ENCODE measurements at places on chromosomes 7 and 10.

GRCh38 chr7:44539669-44540506, 1.2 kb downstream of the NPC1L1 start:
- DNase-seq, result no peak

DNA sequence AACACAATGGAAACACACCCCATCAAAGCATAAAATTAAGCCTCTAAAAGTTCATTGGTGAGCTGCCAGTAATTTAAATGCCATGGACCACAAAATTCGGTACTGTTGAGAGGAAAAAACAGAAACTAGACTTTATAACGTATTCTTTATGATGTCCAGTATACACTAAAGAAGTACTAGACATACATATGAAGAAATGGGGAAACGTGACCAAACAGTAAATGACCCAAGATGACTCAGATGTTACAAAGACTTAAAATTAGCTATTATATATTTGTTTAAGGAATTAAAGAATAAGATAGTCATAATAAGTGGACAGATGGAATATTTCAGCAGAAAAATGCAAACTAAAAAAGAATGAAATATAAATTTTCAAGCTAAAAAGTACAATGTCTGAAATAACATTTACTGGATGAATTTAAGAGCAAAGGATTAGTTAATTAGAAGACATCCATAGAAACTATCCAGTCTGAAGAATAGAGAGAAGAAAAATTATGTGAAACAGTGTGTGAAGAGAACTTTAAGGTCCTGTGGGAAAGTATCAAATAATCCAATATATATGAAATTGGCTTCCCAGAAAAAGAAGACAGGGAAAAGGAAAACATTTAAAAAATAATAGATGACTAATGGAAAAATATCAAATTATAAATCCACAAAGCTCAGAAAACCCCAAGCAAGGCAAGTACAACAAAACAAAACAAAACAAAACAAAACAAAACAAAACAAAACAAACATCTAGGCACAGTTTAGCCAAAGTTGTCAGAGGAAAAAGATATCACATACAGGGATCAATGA, 69.4 kb downstream of the SAMD9 start:
- DNase-seq, result no peak

DNA sequence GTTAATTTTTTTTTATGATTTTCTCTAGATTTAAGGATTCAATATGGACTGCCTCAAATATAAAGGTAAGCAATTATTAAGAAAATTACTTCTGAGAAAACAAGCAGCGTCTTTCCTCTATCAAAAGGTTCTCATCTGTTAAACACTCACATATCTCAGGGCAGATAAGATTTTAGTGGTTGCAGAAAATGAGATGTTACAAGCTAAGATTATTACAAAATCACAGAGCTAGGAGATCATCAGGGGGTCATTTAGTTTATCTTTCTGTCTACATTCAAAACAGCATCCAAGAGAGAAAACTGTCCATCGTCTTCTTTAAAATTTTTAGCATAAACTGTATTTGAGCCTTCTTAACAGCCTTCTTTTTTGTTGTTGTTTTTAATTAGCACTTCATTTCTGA, 29.1 kb upstream of the RHOBTB1 start:
- DNase-seq, result no peak

DNA sequence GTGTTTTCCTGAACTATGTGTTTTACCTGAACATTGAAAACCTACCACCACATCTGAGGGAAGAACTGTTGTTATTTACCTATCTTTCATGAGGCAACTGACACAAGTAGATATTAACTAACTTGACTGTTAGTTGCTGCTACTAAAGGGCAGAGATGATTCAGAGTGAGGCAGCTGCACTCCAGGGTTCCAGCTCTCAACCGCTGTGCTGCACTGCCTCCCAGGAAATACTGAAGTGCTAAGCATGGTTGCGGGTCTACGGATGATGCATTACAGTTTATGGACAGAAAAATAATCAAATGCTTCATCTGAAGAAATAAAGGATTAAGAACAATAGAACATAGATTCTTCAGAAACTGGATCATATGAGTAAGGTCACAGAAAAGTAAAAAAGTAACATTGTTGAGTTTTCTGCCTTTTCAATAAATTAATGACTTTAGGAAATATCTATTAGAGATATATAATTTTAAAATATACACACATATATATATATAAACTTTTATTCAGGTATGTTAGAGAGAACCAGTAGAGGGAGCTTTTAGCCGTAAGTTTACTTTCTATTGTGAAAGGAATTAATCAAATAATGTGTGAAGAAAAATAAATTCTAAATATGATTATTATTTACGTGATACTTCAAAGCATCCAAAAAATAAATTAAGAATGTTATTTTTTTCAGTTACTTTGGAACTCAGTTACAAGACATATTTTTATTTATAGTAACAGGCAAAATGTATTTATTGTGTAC, 620.0 kb downstream of the CNTNAP2 start:
- no peak for DNase-seq

DNA sequence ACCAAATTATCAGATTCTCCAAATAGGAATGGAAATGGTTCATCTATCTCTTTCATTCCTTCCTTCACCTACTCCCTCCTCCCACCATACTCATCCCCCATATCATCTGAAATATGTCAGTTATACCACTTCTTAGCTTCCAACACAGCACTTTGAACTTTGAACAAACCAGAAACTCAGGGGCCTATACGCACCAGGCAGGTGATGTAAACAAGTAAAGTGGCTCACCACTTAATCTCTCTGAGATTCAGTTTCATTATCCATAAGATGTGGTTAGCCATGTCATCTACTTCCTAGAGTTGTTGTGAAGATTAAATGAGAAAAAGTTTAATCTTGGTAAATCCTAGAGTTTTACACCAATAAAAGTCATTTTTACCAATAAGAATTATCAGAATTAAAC, 65.9 kb upstream of the LRRN3 start:
- DNase-seq, result no peak

- no peak for DNase-seq
Measured at GRCh38 chr10:59891349-59891748, 15.0 kb downstream of the CCDC6 start.

DNA sequence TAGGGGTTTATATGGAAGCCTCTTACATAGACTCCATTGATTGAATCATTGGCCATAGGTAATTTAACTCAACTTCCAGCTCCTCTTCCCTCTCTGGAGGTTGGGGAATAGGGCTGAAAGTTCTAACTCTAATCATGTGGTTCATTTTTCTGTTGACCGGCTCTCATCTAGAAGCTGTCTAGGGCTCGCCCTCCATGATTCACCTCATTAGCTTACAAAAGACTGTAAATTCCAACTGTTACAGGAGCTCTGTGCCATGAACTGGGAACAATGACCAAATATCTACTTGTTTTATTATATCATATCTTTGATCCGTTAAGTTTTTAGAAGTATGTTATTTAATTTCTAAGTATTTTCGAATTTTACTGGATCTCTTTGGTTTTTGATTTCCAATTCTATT, 263.0 kb downstream of the TCF7L2 start:
- DNase-seq, result no peak

- DNase-seq, result no peak
Measured at GRCh38 chr7:1103009-1103788, 15.3 kb downstream of the GPER1 start.

DNA sequence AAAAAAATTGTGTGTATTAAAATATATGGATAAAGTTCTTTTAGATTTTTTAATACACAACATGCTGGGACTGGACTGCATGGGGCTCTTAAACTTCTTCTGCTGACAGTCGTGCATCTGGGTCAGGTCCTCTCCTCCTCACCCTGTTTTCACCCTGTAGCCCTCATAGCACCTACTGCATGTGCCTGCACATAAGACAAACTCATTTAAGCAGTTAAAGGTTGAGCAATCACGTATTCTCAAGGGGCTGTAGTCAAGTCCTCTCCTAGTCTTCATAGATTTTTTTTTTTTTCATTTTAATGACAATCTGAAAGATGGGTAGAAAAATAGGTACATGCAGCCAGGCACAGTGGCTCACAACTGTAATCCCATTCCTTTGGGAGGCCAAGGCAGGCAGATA, 23.6 kb upstream of the PDCD4 start:
- DNase-seq, result no peak

DNA sequence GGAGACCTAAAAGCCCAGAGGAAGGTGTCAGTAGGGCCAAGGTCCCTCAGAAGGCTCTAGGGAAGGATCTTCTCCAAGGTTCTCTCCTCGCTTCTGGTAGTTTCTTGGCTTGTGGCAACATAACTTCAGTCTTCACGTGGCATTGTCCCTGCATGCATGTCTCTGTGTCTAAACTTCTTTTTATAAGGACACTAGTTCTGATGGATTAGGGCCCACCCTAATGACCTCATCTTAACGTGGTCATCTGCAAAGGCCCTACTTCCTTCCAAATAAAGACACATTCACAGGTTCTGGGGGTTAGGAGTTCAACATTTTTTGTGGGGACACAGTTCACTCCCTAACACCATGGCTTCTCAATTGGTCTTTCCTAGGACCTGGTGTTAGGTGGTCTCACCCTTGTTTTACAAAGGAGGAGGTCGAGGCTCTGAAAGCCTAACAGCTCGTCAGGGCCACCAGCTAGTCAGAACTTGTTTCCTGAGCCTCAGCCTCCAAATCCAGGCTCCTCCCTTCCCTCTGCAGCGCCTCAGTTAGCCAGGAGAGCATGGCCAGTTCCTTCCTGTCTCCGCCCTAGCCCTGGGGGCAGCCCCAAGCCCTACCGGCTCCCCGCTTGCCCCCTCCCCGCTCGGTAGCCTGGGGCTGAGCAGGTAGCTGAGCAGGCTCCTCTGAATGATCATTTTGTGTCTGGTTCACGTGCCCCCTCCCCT, 109.7 kb upstream of the PPIF start:
- DNase-seq, result no peak

DNA sequence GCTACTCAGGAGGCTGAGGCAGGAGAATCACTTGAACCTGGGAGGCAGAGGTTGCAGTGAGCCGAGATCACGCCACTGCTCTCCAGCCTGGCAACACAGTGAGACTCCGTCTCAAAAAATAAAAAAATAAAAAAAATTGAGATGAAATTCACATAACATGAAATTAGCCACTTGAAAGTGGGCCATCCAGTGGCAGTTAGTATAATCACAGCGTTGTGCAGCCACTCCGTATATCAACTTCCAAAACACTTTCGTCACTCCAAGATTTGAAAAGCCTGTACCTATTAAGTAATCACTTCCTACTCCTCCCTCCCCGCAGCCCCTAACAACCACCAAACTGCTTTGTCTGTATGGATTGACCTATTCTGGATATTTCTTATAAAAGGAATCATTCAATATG, 20.7 kb upstream of the CACUL1 start:
- no peak for DNase-seq

DNA sequence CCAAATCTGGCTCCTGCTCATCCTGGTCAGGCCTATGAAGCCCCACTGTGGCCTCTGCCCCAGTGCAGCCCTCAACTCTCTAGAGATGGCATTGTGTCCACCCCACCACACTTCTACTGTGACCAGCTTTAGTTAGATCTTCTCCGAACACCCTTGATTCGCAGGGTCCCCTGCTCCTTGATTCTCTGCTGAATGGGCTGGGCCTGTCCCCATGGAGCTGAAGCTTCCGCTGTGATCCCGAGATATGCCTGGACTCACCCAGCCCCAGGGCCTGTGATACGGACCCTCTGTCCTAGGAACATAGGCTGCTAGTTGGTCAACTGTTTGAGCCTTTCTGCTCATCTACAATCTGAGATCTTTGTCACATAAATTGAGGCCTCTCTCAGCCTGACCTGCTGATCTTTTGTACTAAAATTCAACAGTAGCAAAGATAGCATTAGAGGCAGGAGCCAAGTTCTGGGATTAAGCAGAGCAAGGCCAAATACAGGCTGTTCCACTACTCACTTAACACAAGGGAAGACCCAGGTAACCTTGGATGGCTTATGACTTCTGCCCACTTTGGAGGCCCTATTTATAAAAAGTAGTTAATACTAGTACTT, 6.5 kb upstream of the PPIF start:
- DNase-seq, result no peak

- no peak for DNase-seq
Measured at GRCh38 chr7:155988416-155988815, 176.2 kb upstream of the SHH start.

- DNase-seq, result no peak
Measured at GRCh38 chr10:96230527-96230926, 40.8 kb downstream of the BLNK start.

GRCh38 chr7:150337179-150337578, 4.2 kb downstream of the RARRES2 start:
- no peak for DNase-seq

DNA sequence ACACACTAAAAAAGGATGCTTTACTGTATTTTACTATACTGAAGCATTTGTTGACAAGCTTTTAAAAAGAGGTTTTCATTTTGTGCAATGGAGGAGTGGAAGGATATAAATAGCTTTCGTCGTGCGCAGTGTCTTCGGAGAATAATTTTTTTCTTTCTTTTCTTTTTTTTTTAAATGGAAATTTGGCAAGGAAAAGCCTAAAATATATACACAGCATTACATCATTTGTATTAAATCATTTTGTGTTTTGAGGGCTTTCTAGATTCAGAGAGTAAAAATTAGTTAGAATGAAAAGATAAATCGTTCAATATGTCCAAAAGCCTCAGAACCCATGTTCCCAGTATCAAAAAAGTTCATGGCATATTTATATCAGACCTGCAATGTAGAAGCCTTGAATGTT, 150.2 kb upstream of the FERD3L start:
- DNase-seq, result no peak

DNA sequence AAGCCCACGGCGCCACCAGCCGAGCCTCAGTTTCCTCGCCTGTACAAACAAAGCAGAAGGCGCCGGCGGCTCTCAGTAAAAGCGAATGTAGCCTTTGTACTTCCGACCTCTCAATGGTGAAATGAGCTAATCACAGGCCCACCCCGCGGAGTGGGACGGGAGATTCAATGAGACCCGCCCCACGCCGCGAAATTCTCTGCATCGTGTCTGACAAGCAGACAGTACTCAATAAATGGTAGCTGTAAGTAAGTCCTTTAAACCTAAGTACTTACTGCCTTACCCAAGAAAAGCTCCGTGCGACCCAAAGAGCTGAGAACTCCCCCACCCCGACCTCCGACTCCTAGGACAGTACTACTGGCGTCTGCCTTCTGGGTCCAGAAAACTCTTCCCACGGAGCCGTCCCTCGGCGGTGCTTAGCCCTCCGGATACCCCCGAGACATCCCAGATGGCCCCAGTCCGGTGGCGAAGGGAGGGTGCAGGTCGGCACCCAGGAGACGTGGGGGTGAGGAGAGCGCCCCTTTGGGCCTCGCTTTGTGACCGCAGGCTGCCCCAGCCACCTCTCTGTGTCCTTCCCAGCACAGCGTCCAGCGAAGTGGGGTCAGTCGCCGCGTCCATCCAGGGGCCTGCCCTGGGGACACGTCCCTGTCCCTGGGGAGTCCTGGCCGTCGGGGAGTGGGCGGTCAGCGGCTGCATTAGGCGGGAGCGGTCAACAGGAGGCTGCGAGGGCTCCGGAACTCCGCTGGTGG, 972 bp upstream of the CXCL12 start:
- no peak for DNase-seq

GRCh38 chr10:20616056-20616671, 280.9 kb downstream of the NEBL start:
- DNase-seq, result no peak

GRCh38 chr10:125816548-125816947, 6.5 kb downstream of the UROS start:
- DNase-seq, result no peak

GRCh38 chr10:35644050-35644950, 2.2 kb upstream of the FZD8 start:
- DNase-seq, result no peak

Measured in spinal cord (tissue), 10 donors.